Activated CD8-positive, alpha-beta T cell treated with anti-CD3 and anti-CD28 coated beads, Interleukin-2, amount 10 ng/mL, durations not matched to agents 7 days and 5 days (primary cell): ENCODE measurements at places on chromosomes 12 and 14. TPM values are rescaled to one million over a fixed set of nuclear protein-coding genes. Genes with fewer than 3 reads are reported as not detected.

DNA sequence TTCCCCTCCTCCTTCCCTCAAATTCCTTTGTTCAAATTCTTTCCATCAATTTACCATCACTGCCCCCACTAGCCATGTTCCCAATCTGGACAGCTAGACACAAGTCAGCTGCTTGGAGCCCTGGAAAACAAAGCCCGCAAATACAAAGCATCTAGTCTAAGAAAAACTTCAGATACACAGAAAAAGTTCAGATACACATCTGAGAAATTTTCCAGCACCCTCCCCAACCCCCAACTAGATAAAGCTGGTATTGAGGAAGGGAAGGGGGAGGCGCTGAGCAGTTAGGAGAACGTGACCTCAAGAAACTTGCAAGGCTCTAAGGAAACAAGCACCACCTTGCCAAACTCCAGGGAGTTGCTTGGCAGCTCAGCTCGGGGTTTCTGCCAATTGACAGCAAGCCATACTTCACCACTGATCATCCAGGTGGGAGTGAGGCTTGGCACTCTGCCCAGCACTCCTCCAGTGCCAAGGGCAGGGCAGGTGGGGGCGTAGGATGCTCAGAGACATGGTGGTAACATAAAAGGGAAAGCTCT lies 5.1 kb upstream of the CNIH1 start:
- no peak for DNase-seq

DNA sequence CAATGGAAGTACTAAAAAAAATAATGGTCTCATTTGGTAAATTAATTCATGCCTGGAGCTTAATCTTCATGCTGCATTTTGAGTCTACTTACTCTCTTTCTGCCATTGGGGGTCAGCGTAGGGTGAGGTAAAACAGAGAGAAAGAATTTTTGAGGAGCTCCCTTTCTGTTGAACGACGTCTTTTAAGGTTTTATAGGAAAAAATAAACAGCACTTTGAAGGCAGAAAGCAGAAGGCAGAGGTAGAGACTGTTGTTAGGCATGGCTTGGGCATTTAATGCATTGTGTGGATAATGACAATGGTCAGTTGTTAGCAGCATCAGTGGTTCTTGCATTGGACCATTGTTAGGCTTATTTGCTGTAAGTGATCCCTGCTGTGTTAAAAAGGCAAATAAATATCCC lies 557.2 kb upstream of the STXBP6 start:
- DNase-seq: no peak

Gene RNF212B
- not detected for total RNA-seq

Gene CHFR
- total RNA-seq: 88.0 TPM
